ENCODE measurements at places on chromosomes 3 and 15.

- no peak for DNase-seq
Observed at GRCh38 chr15:28873006-28873405, 12.8 kb upstream of the APBA2 start.

DNA sequence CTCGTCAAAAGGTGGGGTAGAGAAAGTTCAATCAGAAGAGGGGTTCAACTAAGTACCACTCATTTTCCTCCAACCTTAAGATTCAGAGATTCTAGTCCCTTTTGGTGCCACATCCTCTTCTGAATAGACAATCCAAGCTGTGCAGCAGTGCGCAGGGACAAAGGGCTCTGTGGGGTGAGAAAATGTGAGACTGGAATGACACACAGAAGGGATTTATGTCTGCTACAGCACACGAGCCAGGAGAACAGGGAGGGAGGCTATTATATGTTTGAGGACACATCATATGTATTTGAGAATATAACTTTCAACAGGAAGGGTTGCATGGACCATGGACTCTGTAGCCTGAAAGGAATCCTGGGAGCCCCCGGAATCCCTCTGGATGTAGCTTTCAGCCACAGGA lies 33.0 kb downstream of the LSM3 start:
- DNase-seq, result no peak

- DNase-seq, result no peak
Observed at GRCh38 chr3:184946917-184947316, 135.0 kb downstream of the VPS8 start.

DNA sequence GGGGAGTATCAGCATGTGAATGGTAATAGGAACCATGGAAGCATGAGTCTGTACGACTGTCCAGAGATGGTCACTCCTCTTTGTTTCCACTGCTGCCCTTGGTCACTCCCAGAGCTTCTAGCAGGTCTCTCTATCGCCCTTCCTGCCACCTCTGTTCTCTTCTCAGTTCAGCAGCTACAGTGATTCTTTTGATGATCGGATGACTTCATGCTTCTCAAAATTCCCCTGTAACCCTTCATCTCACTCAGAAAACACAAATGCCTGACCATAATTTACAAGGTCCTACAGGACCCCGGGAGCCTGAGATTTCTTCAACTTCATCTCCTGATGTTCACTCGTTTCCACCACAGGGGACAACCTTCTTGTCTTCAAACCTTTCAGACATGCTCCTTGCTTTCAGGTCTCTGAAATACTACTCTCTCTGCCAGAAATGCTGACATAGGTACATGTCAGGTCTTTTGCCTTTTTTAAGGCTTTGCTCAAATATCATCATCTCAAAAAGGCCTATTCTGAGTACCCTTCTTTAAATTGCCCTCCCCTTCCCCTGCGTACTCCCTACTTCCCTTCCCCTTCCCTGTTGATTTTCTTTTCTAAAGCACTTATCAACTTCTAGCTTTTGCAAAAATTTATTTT lies 42.1 kb upstream of the BHLHE40 start:
- no peak for DNase-seq

GRCh38 chr3:192281207-192281880 lies 446.0 kb downstream of the FGF12 start:
- DNase-seq, result no peak

DNA sequence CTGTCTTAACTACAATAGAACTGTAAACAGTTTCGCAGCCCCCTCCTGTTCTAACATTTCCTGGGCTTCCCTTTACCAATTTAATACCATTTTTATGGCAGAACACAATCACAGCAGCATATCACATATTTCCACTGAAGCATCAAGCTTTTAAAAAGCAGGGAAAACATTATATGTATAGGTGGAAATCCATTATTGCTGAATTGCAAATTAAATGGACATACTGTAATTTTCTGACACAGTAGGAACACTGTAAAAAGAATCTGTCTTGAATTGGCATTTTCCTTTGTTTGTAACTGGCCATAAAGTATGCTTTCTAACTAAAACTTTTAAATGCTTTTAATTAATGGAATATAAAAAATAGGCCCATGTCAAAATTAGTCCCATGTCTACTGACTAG lies 1385.8 kb downstream of the SI start:
- DNase-seq, result no peak

DNA sequence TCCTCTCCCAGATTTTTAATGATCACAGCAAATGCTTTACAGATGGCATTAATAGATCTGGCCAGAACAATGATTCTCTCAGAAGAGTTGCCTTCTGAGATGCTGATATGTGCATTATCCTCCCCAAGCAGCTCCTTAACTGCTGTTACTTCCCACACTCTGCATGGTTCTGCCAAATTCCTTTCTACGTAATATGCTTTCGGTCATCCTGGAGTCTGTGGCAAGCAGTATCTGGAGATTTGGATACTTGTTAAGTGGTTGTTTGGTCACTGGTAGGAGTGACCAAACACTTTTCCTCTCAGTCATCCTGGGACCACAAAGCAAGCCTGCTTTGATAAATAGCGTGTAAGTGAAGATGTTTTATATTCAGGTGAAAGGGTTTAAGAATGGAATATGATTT lies 71.1 kb upstream of the CCNL1 start:
- no peak for DNase-seq

- no peak for DNase-seq
Observed at GRCh38 chr3:149494759-149495580, 20.5 kb downstream of the TM4SF4 start.

DNA sequence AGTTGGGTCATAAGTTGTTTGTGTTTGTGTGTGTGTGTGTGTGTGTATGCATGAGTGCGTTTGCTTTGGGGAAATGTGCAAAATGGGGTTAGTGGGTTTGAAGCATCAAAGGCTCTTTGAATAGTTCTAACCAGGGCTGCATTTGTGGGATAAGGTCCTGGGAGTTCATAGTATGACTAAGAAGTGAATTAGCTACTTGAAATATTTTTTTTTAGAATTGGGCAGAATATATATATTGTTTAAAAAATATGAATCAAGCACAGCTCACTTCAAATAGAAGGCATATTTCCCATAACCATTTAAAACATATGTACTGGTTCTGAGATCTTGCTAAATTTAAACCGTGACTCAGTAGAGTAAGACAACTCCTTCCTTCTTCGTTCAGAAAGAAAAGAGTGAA lies 43.1 kb downstream of the IGF2BP2 start:
- no peak for DNase-seq

GRCh38 chr15:65192016-65192415 lies 6.9 kb upstream of the CLPX start:
- DNase-seq, result peak; percentile 42

DNA sequence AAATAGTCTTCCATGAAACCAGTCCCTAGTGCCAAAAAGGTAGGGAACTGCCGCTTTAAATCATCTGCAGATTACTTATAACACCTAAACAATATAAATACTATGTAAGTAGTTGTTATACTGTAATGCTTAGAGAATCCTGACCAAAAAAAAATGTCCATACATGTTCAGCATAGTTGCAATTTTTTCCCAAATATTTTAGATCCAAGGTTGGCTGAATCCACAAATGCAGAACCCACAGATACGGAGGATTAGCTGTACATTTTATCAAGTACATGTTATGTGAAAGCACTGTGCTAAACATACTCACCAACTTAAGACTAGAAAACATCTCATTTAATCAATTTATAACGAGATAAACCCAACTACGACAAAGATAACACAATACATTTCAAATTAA lies 9.3 kb downstream of the MSL2 start:
- DNase-seq, result no peak

- DNase-seq, result peak; percentile 56
Observed at GRCh38 chr3:196311-197148, at the start of gene CHL1. Gene CHL1, plus strand, starts transcription at chr3:196763. Its CDS starts 123,014 bp downstream, at chr3:319777.

DNA sequence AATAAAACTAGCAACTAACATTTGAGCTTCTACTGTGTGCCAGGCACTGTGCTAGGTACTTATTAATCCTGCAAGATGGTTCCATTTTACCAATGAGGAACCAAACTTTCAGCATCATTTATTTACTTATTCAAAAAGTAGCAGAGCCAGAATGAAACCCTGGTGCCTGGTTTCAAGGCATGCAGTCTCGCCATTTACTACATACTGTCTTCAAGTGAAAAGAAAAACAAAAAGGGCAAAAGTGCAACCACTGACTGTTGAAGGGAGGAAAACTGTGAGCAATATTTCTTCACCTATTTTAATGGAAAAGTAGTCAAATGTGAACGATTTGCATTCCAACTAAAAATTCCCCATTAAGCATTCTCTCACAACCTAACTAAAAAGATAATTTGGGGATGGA lies 8.7 kb downstream of the DCUN1D1 start:
- no peak for DNase-seq

- no peak for DNase-seq
Observed at GRCh38 chr15:94287794-94288246, 56.5 kb downstream of the MCTP2 start.

- peak; percentile 90 for DNase-seq
Observed at GRCh38 chr3:48695393-48695753, 9.7 kb upstream of the NCKIPSD start.

- DNase-seq, result no peak
Observed at GRCh38 chr15:65942436-65942835, 73.1 kb downstream of the RAB11A start.

- DNase-seq, result no peak
Observed at GRCh38 chr3:82293435-82293834, 532.0 kb upstream of the GBE1 start.

DNA sequence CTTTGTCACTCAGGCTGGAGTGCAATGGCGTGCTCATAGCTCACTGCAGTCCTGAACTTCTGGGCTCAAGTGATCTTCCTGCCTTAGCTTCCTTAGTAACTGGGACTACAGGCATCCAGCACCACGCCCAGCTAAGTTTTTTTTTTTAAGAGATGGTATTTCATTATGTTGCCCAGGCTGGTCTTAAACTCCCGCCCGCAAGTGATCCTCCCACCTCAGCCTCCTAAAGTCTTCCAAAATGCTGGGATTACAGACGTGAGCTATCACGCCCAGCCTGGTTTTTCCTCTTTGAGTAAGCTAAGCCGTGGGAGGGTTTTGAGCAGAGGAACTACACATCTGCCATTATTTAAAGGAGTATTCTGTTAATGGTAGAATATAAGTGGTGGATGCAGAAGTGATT lies 7.4 kb upstream of the LRRFIP2 start:
- DNase-seq, result no peak

- no peak for DNase-seq
Observed at GRCh38 chr3:123809597-123809996, 74.5 kb downstream of the MYLK start.

DNA sequence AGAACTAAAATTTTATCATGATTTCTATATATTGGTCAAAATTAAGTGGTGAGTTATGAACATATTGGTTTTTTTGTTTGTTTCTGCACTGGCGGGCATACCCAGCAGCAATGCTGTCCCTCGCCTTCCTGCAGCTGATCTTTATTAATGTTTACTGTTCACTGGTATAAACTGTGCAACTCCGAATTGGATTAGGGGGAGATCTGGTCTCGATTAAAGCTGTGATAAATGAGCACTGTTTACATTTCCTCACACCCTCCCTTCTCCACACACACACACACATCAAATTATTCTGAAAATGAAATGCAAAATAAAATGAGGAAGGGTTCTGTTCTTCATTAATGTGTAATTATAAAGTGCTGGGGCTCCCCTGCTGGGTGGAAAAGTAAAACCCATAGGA lies 48.5 kb upstream of the DAZL start:
- DNase-seq, result no peak

- no peak for DNase-seq
Observed at GRCh38 chr3:882533-882932, 210.3 kb upstream of the CNTN6 start.

DNA sequence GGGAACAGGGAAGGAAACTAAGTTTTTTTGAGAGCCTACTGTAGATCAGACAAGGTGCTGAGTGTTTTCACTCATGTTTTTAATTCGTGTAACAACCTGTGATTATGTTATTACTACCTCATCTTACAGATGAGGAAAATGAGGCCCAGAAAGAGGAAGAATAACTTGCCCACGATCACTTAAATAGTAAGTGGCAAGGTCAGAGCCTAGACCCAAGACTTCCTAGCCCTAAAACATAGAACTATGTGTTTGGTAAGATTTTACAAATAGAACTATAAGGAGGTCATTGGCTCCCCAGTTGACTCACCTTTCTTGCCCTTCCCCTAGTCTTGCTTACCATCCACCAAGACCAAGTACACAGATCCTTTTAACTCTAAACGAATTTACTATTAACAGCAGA lies 13.7 kb downstream of the SENP8 start:
- DNase-seq, result no peak

Measured in H9 (cell line).